SK-N-SH treated with all-trans-retinoic acid at 6 μM for 48 hours (cell line): ENCODE measurements at places on chromosomes 16 and 17.

DNA sequence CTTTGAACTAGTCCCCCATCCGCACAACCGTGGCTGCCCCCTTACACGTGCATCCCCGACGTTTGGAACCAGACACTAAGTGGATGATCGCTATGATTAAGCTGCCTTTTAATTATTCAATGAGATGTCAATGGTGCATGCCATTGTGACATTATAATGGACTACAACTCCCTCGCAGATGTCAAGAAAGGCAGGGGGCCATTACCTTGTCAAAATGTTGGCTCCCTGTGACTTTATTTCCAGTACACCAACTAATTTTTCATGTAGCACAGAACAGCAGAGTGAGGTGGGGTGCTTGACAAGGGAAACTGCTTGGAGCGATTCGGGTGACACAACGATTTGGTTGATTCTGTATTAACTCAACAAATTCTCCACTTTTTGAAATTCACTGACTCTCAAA is 26.5 kb downstream of the ASIC2 start:
- no peak for ATAC-seq

DNA sequence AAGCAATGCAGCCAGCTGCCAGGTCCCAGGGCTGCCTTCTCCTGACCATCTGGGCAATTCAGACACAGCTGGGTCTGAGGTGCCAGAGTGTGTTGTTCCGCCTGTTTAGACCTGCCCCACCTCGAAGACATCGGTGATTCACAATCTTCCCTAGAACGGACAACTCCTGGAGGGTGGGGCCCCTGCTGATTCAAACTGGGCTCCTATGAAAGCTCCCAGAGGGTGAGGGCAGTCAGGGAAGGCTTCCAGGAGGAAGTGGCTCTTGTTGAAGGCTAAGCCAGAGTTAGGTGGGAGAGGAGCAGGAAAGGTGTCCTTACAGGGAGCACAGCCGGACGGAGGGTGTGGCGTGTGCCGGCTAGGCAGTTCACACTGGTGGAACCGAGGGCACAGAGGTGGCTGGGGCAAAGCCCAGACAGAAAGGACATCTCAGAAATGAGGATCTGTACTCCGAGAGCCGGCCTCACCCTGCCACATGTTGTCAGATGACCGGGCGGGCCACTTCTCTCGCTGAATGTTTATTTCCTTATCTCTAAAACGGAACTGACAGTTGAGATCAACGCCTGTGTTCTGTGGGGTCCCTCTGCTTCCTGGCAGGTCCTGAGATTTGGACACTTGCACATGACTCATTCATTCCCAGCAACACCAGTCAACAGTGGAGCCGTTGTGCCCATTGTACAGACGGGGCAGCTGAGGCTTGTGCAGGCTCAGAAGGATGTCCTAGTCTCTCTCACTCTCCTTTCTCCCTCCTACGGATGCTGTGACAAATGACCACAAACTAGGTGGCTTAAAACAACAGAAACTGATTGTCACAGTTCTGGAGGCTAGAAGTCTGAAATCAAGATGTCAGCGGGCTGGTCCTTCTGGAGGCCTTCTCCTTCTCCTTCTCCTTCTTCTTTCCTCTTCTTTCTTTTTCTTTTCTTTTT is 26.9 kb upstream of the LITAF start:
- ATAC-seq, result no peak

DNA sequence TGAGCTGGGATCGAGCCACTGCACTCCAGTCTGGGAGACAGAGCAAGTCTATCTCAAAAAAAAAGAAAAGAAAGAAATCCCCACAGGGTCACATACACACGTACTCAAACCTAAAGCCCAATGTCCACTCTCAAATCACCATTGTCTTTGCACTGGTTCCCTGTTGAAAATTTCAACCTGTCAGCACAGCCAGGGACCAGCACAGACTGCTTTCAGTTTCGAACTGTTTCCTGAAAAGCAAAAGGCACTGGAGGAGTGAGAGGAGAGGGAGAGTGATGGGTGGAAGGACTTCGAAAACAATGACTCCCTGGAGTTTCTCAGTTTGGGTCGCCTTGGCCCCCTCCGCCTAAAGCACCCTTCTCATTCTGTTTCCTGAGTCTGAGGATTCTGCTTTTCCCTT is 9.0 kb upstream of the CD300C start:
- no peak for ATAC-seq

DNA sequence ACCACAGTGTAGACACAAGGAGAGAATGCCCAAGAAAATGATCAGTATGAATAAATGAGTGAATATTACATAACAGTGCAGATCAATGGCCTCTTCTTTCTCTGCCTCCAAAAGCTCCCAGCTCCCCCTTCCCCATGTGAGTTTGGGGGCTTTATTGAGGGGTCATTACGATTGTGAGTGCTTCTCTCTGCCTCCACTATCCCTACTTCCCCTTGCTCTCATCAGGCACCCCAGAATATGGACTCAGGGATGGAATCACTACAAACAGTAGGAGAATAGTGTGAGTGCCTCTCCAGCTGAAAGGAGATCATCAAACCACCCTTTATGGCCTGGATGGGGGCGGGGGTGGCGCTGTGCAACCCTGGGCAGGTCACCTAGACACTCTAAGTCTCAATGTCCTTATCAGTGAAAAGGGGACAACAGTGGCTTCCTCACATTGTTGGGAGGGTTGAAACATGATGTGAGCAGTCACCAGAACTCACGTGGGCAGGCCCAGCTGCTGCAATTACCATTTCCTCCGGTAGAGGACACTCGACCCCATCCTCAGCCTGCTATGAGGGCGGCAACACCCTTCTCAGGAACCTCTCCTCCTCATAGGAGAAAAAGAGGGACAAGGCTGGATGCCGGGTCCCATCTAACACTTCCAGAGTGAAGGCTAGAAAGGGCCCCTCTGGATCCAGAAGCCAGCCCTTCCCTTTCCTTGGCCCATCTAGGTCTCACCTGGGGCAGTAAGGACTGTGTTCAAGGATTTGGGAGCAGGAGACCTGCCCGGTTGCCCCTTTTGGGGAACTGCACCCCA is 2.1 kb upstream of the EPOP start:
- ATAC-seq, result peak; percentile 85

- no peak for ATAC-seq
These were observed 9.9 kb upstream of the TSPOAP1 start for GRCh38 chr17:58338454-58338840.

DNA sequence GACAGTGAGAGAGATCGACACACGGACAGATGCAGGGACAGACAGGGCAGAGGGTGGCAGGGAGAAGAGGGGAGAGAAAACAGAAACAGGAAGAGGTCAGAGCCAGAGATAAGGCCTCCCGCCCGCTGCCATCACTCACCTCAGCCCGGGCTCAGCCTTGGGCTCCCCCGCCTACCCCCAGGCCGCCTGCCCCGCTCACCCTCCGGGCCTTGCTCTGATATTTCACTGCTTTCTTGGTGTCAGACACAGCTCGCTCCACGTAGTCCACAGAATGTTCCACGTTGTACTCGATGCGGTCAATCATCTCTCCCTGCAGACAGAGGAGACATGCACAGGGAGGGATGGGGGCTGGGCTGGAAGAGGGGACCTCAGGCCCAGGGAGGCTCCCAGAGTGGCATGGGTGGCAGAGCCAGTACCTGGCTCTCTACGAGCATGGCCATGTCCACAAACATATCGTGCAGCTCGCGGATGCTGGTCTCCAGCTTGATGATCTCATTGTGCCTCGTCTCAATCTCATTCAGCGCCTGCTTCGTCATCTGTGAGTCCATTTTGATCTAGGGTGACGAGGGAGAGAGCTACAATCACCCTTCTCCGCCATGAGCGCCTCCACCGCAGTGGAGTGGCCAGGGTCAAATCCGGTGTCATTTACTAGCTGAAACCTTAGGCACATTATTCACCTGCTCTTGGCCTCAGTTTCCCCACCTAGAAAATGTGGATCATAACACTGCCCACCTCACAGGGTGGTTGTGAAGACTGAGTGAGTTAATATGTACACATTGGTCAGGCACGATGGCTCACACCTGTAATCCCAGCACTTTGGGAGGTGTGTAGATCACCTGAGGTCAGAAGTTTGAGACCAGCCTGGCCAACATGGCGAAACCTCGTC is 8.2 kb downstream of the HSD3B7 start:
- no peak for ATAC-seq

- no peak for ATAC-seq
These were observed 30.9 kb downstream of the SOCS1 start for GRCh38 chr16:11224894-11225676.

- ATAC-seq, result peak; percentile 86
These were observed 31.4 kb upstream of the CDC42EP4 start for GRCh38 chr17:73343168-73343634.

GRCh38 chr16:85778873-85779272 is 20.5 kb downstream of the EMC8 start:
- no peak for ATAC-seq

DNA sequence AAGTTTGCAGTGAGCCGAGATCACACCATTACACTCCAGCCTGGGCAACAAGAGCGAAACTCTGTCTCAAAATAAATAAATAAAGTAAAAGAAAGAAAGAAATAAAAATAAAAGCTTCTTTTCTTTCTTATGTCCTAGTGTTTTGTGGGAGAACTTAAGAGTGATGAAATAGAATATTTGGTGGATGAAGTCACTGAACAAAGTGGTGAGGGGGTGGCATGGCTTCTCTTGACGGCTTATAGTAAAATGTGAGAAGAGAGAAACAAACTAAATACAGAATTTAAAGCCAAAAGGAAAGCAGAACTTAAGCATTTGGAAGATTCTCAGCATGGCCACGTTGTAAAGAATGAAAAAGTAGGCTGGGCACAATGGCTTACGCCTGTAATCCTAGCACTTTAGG is 15.3 kb downstream of the SGF29 start:
- ATAC-seq, result no peak

- no peak for ATAC-seq
These were observed 693 bp upstream of the HOXB4 start for GRCh38 chr17:48578616-48579470.

DNA sequence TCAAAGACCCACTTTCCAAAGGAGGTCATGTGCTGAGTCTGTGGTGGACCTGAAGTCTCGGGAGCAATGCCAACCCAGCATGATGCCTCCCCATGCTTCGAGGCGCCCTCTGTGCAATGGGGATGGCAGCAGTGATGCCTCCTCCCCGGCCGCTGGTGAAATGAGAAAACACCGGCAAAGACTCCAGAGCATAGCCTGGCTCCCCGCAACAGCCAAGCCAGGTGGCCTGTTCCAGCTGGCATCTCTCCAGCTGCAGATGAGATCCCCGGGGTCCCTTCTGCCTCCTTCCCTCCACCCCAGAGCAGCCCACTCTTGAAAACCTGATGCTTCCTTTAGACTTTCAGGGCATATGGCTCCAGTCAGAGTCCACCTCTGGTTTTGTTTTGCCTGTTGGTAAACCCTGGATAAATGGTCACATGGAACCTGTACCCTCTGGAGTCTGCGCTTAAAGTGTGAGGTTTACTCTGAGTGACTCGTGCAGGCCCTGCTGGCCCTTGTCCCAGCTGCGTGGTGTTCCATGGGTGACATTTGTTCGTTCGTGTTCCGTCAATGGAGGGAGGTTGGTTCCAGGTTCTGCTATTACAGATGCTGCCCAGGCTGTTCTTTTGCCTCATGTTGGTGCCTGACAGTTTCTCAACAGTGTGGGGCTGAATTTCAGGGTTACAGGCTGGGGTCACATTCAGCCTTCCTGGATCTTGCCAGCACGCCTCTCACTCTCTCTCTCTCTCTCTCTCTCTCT is 181.8 kb upstream of the CIBAR2 start:
- ATAC-seq, result no peak

DNA sequence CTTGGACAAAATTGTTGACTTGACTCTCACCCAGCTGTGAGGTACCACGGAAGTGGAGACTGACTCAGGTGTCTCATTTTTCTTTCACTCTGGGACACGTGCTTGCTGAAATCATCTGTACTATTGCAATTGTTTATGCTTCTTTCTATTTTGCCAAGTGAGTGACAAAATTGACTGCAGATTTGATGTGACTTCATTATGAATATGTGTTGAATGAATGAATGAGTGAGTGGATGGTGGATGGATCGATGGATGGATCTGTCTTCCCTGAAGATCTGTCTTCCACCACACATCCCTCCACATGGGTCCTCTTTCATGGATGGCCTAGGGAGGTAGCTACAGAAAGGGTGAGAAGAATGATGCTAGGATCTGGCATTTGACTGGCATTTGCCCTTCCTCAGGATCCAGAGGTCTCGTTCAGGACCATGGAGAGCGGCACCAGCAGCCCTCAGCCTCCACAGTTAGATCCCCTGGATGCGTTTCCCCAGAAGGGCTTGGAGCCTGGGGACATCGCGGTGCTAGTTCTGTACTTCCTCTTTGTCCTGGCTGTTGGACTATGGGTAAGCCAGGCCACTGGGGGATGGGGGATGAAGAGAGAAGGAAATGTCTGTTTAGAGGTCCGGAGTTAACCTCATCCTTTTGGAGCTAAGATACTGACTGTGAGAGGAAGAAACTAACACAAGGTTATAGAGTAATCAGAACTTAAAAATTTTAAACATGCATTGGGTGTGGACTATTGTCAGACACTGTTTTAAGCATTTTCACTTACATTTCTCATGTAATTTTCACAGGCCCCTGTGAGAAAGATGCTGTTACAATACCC is 12.7 kb downstream of the SLC5A11 start:
- peak; percentile 80 for ATAC-seq

- ATAC-seq, result peak; percentile 2; the same call in 2 of the 3 replicates
These were observed 313 bp downstream of the UBTF start for GRCh38 chr17:44219108-44219615.

GRCh38 chr16:71837150-71837549 is 8.6 kb upstream of the ATXN1L start:
- ATAC-seq, result no peak

DNA sequence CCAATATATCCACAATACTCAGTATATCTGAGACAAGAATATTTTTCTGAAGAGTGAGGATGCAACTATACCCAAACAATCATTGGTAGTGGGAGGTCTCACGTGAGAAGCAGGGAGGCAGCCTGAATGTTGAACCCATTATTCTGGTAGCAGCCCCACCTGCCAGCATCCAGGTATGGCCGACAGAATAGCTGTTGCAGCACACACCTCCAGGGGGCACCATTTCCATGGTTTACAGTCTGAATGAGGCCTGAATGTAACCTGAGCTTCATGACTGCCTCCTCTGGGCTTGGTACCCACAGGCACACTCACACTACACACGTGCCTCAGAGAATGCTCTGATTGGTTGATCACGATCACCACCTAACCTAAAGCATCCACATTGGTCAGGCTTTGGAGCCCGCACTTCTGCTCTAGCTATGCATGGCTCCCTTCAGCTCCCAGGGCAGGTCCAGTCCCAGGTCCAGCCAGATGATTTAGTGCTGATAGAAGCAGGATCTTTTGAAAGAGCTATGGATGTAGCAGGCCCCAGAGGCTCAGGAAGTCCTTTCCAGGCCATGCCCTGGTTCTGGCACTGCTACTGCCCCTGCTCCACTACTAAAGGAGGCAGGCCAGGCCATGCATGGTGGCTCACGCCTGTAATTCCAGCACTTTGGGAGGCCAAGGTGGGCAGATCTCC is 11.0 kb upstream of the CBFB start:
- ATAC-seq, result peak; percentile 98
